ENCODE measurements at places on chromosomes 2 and 18.

DNA sequence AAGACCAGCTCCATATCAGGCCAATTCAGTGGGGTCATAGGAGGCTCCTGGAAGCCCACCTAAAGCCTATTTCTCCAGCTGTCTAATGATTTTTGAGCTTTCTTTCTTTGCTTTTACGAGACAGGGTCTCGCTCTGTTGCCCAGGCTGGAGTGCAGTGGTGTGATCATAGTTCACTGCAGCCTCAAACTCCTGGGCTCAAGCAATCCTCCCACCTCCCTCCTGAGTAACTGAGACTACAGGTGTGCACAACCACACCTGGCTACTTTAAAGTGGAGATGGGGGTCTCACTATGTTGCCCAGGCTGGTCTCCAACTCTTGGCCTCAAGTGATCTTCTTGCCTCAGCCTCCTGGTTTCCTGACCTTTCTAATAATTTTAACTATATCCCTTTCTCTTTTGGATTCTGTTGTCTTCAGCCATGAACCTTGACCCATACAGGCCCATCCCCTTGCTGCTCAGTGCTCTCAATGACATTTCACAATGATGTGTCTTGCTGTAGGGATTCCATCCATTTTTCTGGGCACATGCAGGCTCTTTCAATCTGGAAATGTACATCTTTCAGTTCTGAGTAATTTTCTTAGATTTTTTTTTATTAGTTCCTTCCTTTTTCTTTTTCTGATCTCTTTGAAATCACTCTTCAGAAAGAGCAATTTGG is 29.7 kb downstream of the GNLY start:
- no peak for DNase-seq

- DNase-seq = no peak
These were observed 51.8 kb downstream of the PSD4 start for GRCh38 chr2:113225263-113226259.

DNA sequence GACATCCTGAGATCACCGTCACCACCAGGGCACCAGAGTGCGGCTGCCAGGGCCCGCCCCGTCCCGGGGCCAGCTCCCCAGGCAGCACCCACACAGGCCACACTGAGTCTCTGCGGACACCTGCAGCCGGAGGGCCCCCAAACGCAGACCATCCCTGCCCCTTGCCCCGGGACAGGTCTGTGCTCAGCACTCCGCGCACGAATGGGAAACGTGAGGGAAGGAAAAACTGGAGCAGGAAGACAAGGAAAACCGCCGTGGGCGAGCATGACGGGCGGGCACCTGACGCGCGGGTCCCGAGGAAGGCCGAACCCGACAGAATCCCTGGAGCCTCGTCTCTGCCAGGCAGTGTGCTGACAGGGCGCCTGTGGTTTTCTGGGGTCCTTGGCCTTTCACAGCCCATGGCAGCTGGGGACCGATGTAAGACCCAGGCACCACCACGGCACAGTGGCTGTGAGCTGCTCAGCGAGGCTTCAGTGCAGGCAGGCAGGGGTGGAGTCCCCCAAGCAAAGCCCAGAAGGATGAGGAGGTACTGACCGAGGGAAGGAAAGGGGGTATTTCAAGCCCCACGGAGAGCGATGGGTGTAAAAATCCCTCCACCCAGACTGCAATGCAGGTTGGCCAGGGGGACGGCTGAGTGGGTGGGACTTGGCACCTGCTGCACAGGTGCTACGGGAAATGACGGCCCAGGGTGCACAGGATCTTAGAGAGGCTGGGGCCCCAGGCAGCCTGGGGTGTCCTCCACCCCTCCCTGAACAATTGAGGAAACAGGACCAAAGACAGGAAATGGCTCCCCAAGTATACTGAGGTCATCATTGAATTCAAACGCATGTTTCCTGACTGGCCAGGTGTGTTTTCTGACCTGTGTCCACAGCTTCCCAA is 59.0 kb downstream of the PXDN start:
- no peak for DNase-seq

GRCh38 chr2:43518718-43519117 is 77.1 kb downstream of the THADA start:
- no peak for DNase-seq

DNA sequence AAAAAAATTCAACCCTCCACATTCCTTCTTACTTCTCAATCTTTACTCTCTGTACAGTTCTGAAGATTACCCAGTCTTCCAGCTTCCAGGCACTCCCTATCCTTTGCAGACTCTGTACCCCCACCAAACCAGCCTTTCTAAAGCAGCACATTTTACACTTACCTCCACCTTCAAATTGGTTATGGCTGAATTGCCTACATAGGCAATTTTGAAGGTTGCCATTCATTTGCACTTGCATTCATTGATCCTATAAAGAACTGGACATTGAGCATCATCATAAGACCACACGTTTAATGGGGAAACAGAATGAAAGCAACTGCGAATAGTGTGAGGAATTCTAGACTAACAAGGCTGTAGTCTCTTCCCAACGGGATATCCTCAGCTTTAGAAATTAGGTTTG is 233.4 kb downstream of the TRIB2 start:
- DNase-seq = no peak

DNA sequence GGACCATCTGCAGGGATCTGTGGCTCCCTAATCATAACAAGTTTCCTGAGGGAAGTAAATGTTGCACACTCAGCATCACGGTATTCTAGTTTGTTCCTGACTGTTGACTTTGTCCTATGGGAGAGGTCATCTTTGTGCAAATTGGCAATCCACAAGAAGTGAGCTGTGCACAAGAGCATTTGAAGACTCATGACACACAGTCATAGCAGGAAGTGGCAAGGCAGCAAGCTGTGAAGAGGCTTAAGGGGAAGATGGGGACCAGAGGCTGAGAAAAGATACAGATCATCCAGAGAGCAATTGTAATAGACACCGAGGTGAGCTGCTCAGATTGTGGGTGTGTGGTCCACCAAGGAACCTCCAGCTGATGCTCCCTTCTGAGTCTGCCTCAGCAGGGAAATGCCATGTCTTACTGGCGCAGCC is 2.7 kb downstream of the TNP1 start:
- peak; percentile 11 for DNase-seq

GRCh38 chr2:207787017-207787416 is 17.3 kb upstream of the FZD5 start:
- no peak for DNase-seq

GRCh38 chr2:135149251-135149650 is 97.2 kb downstream of the RAB3GAP1 start:
- peak; percentile 45 for DNase-seq

DNA sequence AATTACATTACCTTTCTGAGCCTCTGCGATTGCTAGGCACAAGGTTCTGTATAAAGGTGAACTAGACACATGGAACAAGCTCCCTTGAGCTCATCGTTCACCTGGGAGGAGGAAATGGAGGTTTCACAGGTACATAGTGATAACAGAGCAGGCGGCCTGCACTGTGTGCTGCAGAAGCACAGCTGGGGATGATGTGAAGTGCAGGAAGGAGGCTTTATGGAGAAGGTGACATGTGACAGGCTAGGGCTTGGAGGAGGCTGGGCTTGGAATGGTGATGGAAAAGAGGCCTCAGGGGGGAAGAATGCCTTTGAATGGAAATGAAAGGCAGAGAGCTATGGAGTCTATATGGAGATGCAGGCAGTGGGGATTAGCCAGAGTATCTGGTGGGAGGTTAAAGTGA is 22.9 kb downstream of the MARCHF4 start:
- DNase-seq = no peak

DNA sequence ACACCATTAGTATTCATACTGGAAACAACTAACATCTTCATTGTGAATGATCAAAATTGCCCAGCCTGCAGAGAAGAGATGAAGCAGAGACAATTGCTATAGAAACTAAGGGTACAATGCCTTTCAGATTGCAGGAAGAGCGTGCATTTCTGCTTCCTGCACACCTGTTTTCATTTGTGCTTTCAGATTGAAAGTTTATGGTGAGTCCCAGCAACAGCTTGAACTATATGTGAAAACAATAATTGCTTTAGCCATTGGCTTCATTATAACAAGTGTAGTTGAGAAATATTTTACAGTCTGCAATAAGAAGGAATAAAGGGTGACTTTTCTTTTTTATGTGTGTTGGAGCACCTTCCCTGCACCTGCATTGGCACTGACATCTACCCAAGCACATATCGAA is 136.3 kb downstream of the CD8B2 start:
- DNase-seq = no peak

DNA sequence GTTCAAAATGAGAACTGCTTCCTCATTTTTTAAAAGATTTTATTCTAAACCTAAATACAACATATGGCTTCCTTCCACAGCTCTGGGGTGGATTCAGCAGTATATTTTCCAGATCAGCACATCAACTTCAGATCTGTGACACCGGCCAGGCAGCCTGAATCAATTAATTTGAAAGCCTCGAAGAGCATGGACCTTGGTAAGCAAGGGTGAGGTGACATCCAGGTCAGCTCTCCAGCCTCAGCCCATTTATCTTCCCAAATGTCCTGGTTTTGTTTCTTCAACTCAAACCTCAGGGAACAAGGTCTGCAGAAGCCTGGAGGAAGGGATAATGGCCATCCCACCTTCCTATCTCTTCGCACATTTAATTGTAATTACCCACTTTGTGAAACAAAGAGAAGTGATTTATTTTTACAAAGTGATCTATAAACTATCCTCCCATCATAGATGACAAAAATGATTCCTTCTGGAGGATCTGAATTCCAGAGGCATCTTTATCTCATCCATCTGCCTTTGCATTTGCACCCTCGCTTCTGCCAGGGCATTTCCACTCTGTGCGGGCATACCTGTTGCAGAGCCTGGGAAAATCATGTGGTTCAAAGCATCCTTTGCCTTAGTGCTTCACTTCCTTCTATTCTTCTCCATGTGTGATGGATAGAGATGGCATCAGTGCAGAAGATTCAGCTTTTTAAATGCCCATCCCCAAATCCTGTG is 489.0 kb upstream of the NRP2 start:
- DNase-seq = no peak

DNA sequence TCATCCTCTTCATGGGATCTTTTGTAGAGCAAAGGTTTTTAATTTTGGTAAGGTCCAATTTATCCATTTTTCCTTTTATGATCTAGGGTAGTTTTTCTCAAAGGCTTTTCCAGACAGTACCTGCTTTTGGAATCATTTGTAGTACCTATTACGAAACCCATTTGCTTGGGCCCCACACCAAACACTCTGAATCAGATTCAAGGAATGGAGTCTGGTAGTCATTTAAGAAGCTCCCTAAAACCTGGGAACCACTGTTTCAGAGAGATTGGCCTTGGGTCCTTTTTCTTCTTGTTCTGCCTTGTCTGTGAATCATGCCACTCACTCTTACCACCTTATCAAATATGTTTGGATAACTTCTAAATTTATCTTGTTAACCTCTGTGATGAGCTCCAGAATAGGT is 40.3 kb downstream of the OSBPL6 start:
- peak; percentile 83 for DNase-seq

DNA sequence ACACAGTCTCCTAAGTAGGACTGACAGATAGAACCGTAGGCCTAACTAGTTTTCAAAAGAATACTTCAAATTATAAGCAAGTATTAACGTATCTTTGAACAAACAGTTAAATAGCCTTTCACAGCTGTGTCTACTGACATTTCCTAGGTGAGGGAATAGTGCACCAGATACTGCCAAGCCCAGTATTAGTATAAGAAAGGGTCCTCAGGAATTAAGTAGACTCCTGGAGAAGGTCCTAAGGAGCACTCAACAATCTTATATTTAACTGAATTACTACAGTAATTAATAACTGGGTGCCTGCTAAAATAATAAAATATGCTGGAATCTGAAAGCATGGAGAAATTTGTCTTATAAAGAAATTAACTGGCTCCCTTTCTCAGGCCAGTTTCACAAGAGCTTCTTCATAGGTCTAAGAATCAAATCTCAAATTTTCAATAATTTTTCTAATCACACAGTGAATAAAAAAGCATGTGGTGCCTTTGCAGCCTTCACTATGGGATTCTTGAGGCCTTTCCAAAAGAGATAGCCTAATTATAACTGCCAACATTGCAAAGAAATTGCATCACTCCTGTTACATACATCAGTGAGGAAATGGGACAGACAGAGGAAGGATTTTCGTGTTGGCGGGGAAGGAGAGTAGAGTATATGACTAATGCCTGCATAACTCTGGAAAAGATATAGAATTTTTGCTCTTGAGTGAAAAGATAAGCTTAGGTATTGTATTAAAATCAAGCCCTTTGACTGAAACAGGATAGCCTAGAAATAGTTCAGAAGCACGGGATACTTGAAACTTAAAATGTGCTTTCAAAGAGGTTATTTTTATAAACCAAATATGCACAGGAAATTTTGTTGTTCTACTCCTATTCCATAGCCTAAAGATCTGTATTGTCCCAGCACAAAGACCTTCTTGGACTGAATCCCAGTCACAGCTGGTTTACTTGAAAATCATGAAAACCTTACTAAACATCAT is 228.6 kb upstream of the STK17B start:
- peak; percentile 68 for DNase-seq

GRCh38 chr2:140410695-140411094 is 1630.5 kb upstream of the NXPH2 start:
- DNase-seq = no peak

DNA sequence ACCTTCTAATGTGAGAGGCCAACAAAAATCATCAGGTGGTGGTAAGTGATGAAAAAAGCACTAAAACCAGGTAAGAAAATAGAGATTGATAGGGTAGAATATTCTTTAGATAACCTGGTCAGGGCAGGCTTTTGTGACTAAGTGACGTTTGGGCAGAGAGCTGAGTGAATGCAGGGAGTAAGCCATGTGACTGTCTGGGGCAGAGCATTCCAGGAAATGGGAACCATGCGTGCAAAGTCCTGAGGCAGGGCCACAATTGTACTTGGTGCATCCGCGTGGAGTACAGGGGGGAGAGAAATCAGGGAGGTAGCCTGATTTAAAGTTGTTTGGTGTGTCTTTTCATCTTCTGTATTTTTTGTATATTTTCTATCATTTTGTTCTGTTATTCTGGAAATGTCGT is 102.5 kb downstream of the LYPD6B start:
- DNase-seq = no peak

DNA sequence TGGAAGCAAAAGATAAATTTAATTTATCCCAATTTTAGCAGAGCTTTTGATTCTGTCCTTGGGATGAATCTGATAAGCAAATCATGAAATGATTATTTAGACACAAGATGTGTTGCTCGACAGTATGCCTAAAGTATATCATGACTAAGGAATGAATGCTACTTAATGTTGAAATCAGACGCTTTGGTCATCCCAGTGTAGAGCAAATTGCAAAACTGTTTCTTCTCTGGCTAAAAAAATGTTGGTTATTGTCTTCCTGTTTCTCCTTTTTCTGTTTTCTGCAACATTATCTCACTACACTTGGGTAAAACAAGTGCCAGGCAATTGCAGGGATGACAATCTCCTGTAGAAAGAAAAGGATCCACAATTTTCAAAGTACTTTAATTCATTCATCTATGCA is 66.4 kb downstream of the BABAM2 start:
- DNase-seq = peak; percentile 55

All from mammary epithelial cell (primary cell).